NCI-H1436 (cell line): ENCODE measurements at places on chromosomes 2 and 18.

GRCh38 chr18:47254341-47254939, 3.0 kb upstream of the SKOR2 start:
- DNase-seq = no peak

DNA sequence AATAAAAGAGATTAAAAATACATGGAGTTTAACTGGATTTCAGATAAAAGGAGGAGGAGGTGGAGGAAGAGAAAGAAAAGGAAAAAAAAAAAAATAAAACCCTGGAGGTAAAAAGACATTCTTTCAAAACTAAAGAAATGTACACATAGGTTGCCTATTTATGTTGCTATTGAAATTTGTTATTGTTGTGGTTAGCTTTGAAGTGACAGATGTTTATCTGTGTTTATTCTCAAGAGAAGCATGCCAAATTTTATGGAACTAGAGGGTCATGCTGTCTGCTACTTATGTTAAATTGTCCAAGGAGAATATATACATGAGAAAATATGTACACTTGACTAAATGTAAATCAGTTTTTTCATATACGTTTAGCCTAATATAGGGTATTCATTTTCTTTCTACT, 653.2 kb downstream of the DCDC2C start:
- no peak for DNase-seq

DNA sequence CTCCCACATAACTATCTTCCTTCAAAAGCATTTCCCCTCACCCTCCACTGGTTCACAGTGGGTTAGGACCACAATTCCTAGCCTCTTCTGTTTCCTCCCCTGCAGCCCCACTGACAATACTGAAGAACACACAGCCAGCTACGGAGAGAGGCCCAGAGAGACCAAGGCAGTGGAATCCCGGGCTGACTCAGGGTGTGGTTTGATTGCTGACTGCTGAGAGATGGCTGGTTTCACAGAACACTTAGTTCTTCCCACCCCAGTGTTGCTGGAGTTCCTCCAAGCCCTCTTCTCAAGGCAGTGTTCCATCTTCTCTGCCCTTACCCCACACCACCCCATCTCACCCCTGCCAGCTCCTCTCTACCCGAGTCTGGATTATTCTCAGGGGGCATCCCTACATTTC, 43.3 kb upstream of the ZFP36L2 start:
- DNase-seq = no peak

DNA sequence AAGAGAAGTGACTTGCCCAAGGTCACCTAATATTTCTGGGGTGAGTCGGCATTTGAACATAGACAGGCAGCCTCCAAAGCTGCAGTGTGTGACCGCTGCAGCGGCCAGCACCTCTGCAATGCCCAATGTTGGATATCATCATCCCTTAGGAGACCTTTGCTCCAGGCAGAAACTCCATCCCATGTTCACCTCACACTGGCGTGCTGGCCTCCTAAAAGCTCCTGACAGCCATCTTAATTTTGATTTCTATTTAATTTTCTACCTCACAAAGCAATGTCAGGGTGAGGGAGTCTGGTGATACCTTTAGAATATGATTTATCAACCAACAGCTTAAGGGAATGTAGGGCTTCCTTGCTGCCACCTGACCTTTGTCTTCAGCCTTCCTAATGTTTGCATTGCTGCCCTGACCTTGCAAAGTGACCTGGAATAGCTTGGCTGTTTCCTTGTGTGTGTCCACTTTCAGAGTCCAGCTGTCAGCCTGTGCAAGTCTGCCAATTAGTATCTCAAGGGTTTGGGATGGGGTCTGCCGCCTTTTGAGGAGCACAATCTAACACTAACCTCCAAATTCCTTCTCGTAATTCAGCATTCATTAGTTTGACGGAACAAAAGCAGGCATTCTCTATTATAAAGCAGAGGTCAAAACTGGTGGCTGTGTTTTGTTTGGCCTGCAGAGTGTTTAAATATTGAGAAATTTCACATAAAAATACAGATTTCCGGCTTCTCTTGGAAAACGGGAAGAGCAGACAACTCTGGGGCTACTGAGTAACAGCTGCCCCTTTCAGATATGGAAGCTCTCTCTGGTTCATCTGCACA, 127.6 kb downstream of the PLEKHM3 start:
- DNase-seq = no peak

GRCh38 chr2:467543-467891, 179.6 kb upstream of the ALKAL2 start:
- no peak for DNase-seq

DNA sequence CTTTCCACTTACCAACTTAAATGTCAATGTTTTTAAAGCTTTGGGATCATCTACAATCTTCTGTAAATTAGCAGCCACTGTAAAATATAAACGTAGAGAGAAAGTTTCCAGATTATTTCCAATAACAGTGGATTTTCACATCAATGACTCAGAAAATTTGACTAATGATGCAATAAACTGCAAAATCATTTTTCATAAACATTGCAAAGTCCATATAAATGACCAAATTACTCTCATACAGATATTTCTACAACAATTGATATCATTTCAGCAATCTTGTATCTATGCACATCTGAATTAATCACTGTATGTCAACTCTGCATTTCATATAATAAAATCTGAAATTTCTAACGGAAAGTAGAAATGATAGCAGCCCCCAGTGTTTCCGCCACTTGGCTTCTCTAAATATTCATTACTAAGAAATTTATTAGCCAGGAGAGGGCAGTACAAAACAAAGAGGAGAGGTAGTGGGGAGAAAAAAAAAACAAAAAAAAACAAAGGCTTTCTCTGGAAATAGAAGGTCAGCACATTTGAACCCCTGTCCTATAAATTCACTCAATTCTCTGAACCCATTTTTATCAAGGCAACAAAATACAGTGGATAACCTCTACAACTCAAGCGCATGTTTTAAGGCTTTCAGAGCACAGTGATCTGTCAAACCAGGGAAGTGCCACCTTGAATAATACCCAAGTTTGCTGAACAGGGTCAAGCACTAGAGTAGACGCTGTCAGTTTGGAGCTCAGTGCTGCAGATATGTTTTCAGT, 282.6 kb downstream of the STK39 start:
- DNase-seq = no peak

DNA sequence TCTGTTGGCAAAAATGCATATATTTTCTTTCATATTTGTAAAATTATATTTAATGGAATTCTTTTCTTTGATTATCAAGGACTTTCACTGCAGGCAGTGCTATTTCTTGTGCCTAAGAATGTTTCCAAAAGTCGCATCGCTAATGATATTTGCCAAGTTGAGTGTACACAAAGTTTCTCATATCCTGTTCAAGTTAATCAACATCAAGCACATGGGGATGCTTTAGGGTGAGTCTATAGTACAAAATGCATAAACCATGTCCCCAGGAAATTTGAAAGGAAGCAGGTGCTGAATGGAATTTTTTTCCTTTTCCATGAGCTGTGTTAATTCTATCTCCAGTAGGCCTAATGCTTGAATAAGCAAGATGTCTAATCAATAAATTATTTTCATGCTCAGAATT, 129.7 kb downstream of the GALNT1 start:
- no peak for DNase-seq

DNA sequence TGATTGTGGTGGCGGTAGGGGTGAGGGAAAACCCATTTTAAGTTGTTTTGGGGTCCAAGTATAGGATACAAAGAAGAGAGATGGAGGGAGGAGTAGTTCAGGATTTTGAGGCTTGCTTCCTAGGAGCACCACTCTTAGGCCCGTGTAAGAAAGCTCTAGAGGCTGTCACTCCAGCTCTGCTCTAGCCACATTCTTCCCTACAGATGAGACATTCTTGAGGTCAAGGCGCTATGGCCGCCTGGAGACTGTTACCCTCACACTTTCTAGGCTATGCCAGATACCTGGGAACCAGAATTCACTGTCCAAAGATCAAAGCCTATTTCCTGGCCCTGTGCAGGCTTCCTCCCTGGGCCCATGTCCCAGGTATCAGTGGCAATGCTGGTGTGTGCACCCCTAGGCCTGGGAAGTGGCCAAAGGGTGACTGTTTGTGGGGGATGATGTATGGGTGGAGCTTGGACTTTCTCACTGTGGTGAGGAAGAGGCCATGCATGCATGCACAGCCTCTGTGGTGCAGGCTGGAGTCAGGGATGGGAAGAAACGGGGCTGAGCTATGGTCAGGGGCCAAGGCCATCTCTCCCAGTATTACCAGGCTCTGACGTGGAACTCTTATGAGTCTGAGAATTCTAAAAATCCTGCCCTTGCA, 7.0 kb upstream of the TTL start:
- no peak for DNase-seq
